ENCODE measurements at places on chromosomes 12 and 14. TPM values are rescaled to one million over a fixed set of nuclear protein-coding genes. Genes with fewer than 3 reads are reported as not detected.

- no peak for DNase-seq
Observed at GRCh38 chr14:77071938-77072388, 26.1 kb upstream of the CIPC start.

DNA sequence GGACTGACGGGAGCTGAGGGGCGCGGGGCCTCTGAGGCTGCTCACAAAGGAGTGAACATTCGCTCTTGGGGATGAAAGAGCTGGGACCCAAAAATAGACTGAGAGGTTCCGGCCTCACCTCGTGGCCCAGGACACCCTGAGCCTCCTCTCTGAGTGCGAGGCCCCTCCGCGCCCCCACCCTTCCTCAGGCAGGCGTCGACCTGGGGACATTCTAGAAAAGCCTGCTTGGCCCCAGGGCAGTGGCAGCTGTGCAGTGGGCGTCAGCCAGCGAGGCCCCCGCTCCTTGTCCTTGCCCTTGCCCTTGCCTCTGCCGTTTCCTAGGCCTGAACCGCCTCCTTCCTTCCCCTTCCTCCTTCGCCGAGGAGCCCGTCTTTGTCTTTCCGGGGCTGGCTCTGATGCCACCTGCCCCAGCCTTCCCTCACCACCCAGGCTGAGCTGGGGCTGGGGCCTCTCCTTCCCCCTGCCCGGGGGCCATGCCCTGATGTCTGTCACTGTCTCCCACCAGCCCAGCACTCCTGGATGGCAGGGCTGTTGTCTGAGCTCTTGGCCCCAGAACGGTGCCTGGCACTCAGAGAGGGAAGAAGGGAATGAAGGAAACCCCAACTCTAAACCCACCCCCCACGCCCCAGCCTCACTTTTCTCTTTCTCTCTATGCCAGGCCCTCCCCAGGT, 208.2 kb upstream of the RTL1 start:
- DNase-seq, result no peak

GRCh38 chr12:130715150-130715997, 725 bp downstream of the RIMBP2 start:
- peak; percentile 26 for DNase-seq

The CACNA2D4 gene
- total RNA-seq, result 0.41 TPM
